ENCODE measurements at places on chromosomes 12 and 14.

GRCh38 chr12:108915632-108916133 lies 35.8 kb downstream of the DAO start:
- DNase-seq = no peak

DNA sequence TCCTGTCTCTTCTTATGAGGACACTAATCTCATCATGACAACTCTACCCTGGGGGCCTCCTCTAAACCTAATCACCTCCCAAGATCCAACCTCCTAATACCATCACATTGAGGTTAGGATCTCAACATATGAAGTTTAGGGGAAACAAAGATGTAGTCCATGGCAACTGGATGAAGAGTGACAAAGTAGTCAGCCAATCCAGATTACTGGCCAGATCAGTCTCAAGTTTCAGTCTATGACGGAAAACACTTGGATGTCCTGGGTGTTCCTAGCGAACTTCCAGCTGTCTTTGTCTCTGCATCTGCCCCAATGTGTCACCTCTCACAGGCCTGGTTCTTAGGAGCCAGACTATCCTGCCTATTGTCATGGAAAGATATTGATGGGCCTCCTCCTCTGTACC lies 630.8 kb downstream of the AACS start:
- DNase-seq = no peak

DNA sequence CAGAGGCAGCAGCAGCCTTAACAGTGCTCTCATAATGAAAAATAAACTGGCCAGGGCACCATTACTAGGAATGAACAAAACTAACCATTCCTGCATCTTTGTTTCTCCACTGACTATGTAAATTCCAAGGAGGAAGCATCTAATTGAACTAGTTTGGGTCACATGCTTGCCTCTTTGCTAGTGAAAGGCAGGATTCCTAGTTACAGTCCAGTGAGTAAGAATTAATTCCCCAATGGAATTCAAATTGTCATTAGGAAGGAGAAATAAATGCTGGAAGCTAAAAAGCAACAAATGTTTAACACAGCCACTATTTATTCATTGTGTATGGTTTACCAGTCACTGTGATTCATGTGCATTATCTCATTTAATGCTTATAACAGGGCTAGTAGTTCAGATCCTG lies 316.0 kb downstream of the CCDC91 start:
- no peak for DNase-seq

DNA sequence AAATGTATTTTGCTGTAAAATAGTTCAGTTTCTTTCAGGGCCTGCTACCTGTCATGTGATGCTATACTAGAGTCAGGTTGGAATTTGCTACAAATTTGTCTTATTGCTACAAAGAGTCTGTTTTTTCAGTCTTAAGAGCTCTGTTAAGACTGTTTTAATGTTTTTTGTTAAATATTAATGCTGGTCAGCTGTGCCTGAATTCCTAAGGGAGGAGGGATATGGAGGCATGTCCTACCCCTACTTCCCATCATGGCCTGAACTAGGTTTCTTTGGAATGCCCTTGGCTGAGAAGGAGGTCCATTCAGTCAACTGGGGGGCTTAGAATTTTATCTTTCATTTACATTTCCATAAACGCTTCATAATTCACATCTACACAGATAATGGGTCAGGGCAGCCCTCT lies 30.0 kb downstream of the IQSEC3 start:
- no peak for DNase-seq

- no peak for DNase-seq
These were observed 106.7 kb downstream of the KIF26A start for GRCh38 chr14:104245075-104245474.

DNA sequence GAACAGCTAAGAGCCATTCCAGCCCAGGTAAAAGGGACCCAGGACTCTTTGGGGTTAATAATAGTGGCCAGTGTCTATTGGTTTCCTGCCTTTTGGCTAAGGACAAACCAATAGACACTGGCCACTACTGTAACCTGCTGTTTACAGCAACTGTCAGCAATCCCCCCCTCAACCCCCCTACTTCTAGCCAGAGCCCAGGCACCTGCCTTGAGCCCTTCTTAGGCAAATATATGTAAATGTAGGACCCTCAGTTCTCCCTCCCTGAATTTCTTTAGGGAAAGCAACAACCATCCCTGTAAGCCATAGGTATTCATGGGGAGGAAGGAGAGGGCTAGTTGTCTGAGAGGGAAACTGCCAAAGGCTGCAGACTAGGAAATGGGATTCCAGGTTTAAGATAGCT lies 22.3 kb downstream of the HOXC4 start:
- no peak for DNase-seq

GRCh38 chr14:28762303-28762954 lies 4.2 kb upstream of the FOXG1 start:
- DNase-seq = no peak

DNA sequence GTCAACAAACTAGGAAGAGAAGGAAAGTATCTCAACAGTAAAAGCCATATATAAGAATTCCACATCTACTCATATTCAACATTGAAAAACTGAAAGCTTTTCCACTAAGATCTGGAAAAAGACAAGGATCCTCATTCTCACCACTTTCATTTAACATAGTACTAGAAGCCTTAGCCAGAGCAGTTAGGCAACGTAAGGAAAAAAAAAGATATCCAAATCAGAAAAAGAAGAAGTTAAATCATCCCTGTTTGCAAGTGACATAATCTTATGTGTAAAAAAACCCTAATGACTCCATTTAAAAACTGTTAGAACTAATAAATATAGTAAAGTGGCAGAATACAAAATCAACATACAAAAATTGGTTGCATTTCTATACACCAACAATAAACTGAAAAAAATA lies 426.2 kb downstream of the BCAT1 start:
- DNase-seq = no peak
